ENCODE measurements at places on chromosomes 7 and 10.

GRCh38 chr10:73920089-73920488, 9.2 kb downstream of the PLAU start:
- DNase-seq, result no peak

GRCh38 chr7:39069896-39070881, 92.5 kb downstream of the POU6F2 start:
- no peak for DNase-seq

- DNase-seq, result no peak
Measured at GRCh38 chr7:13262929-13263530, 575.6 kb downstream of the ARL4A start.

DNA sequence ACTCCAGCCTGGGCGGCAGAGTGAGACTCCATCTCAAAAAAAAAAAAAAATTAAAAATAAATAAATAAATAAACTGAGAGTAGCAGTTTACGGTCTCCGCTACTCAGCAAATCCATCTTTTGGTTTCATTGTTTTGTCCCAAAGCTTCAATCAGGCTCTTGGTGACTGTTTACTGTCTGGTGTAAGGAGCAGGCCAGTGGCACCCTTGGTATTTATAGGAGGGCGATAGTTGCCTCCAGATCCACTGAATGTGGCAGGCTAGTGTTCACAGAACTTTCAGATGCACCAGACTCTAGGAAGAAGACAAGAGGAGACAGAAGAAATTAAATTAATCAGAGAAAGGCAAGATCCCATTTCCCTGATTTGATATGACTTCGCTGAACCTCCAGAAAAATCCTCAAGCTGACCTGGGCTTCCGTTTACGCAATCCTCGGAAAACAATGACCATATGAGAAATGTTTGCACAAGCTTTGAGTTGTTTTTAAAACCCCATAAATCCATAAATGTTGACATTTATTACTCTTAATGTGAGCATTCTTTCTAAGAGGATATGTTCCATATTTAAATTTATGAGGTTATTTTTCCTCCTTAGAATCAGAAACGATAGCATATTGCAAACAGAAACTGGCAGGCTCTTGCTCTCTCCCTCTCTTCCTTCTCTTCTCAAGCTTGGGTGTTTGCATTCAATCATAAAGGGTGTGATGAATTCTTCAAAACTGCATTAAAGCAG, 7.1 kb upstream of the MUC3A start:
- DNase-seq, result no peak

DNA sequence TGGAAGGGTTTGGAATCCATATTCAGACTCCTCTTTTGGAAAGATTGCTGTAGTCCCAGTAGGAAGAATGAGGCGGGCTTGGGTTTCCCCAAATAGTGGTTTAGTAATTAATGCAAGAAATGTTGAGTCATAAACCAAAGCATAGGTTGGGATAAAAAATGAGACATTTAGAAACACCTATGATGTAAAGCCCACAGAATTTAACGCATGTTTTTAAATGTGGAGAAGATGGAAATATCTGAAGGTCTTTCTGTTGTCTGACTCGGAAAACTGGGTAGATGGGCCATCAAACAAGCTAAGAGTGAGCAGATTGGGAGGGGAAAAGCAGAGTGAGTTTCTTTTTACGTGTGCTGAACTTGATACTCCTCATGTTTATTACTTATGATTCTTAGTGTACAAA, 62.2 kb downstream of the LANCL2 start:
- no peak for DNase-seq

DNA sequence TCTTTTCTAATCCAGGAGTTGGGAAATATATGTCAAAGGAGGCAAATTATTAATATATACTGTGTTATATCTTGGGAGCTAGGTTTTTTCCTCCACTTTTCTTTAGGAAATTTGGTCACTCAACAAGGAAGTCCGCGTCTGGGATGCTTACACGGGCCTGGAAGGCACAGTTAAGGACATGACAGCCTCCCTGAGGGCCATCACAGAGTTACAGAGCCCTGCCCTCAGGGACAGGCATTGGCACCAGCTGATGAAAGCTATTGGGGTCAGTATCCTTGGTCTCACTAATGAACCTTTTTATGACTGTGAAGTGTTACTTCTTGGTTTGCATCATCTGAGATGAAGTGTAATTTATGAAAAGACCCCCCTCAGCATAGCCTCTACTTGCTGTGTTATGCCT, 74.7 kb downstream of the DNAH11 start:
- no peak for DNase-seq

DNA sequence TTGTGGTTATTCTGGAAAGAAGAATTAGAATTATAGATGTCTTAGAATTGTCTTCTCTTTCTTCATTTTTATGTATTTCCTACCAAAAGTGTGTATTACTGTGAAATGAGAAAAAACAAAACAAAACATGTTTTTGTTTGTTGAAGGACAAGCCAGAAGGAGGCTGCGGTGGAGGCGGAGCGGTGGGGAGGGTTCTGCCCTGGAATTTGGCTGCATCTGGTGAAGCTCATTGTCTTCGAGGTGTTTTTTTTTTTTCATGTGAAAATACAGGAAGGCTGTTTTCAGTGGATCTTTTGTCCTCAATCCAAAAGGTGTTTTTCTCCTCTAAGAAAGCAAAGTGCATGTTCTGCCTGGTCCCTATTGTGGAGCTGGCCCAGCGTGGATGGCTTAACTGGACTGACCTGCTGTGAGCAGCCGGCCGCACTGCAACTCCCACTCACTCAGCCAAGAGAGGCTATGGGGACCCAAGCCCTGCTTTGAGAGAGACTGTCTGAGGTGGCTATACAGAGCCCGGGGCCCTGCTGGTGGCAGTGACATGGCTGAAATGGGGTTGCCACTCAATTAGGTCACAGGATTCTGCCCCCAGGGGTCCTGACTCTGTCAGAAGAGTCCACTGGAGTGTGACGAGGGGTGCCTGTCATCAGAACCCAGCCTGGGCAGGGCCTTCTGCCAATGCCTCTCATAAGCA, 184.9 kb upstream of the MKI67 start:
- no peak for DNase-seq

GRCh38 chr10:88541116-88541626, 41.9 kb downstream of the RNLS start:
- DNase-seq, result no peak

DNA sequence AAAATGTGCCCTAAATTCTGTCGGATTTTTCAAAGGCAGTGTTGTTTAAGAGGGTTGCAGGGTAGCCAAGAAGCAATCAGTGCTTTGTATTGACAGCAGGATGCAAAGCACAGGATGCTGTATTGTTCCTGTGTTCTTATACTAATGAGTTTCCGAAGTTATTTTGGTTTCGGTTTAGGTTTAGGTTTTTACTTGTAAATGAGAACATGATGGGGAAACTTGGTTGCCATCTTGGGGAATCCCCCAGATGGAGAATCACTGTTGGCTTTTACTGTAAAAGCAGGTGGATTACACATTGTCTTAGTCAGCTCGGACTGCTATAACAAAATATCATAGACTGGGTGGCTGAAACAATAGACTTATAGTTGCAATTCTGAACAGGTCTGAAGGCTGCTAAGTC, 72.1 kb downstream of the INHBA start:
- DNase-seq, result no peak

GRCh38 chr7:44995555-44996493, 4.2 kb upstream of the CCM2 start:
- DNase-seq, result no peak

DNA sequence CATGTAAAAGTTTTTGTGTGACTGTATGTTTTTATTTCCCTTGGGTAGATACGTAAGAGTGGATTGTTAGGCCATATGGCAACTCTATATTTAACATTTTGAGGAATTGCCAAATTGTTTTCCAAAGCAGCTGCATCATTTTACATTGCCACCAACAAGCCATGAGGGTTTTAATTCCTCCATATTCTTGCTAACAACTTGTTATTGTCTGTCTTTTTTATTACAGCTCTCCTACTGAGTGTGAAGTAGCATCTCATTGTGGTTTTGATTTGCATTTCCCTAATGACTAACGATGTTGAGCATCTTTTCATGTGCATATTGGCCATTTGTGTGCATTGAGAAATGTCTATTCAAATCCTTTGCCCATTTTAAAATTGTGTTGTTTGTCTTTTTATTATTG, 94.9 kb downstream of the CARD11 start:
- no peak for DNase-seq

- DNase-seq, result no peak
Measured at GRCh38 chr7:24718977-24719491, 38.2 kb downstream of the GSDME start.

- no peak for DNase-seq
Measured at GRCh38 chr7:136009488-136010079, 32.4 kb upstream of the MTPN start.

GRCh38 chr7:103966593-103967277, 22.7 kb downstream of the RELN start:
- no peak for DNase-seq

GRCh38 chr10:5036511-5036910, 32.9 kb upstream of the AKR1C2 start:
- DNase-seq, result no peak

DNA sequence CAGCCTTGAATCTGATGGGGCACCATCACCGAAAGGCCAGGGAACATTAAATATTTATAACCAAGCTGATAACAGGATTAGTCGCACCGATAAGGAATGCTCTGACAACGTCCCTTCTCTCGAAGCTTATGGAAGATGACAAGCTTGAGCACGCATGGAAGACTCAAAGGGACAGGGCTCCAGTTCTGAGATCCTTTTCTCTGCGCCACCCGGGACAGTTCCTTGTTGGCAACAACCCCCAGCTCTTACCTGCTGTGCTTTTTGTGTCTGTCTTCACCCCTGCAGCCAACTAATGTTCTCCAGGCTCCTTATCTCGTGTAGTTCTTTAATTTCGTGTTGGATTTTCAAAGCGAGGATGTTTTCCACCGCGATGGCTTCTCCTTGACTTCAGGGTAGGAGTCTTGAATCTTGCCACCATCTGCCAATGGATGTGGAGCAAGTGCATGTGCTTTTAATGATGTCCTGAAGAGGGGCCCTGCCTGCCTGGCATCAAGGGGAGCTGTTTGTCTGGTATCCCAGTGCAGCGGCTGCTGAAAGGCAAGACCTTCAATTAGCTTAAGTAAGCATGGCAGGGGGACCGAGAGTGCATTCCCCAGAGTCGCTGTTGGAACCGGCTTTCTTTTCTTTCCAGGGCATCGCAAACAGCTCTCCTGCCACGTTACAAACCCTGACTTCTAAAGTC, 354 bp upstream of the FERD3L start:
- no peak for DNase-seq

- no peak for DNase-seq
Measured at GRCh38 chr7:33819658-33820057, 85.7 kb upstream of the BMPER start.

DNA sequence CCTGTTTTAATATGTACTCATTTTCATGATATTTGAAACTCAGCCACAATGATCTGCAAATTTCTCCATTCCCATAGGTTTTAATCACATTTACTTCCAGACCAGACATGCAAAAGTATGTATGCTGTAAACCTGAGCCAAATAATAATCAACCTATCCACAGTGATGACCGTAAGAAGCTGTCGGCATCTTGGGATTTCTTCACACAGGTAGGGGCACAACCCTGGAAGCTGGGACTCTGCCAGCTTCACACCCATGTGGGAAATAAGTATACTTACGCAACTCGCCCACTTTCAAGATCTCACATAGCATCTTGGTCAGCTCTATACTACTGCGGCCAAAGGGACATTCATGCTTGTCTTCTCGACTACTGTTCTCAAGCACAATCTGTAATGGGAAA, 352.3 kb downstream of the ELMO1 start:
- DNase-seq, result no peak

- no peak for DNase-seq
Measured at GRCh38 chr10:15222511-15222910, 54.0 kb upstream of the NMT2 start.

All from stimulated activated CD4-positive, alpha-beta T cell treated with anti-CD3 and anti-CD28 coated beads, TNF-alpha, amount 100 ng/mL, for 48 hours (primary cell).